A549 treated with ZK216348 at 1 μM for 4 hours (cell line): ENCODE measurements at places on chromosomes 4 and X. TPM values are rescaled to one million over a fixed set of nuclear protein-coding genes. Genes with fewer than 3 reads are reported as not detected.

The SHOX gene
- not detected in 5 replicates for total RNA-seq

The NDST4 gene
- total RNA-seq, result not detected in 5 replicates

The USP17L22 gene
- not detected in 5 replicates for total RNA-seq

The TEX11 gene
- not detected in 5 replicates for total RNA-seq

The TLR10 gene
- 0.06 TPM in 1 of 5 replicates, not detected in the others for total RNA-seq
